Ascending aorta (tissue), 2 donors: ENCODE measurements at places on chromosomes 13 and 19. TPM values are rescaled to one million over a fixed set of nuclear protein-coding genes. Genes with fewer than 3 reads are reported as not detected.

Gene OR7C1
- total RNA-seq = not detected

Gene ZNF506
- total RNA-seq = 22.4 TPM

Gene KIR3DL1
- not detected for total RNA-seq

DNA sequence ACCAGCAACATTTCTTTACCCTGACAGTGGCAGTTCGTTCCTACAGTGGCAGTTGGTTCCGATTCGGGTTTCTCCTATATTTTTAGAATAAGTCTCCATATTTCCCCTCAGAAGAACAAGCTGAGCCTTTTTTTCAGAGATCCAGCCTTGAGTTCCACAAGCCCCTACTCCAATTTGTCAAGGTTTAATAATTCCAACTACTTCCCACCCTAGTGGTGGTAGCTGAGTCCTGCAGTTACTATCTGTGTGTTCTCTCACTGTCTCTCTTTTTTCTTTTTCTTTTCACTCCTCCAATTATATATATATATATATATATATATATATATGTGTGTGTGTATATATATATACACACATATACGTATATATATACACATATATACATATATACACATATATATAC, 1347.3 kb downstream of the PCDH9 start:
- H3K36me3 ChIP-seq = no peaks in the 10 kb centered on the region
- no peak overlapping the region for H3K27ac ChIP-seq
- no peaks in the 10 kb centered on the region for H3K4me1 ChIP-seq
- no peak for DNase-seq
- no peaks in the 10 kb centered on the region for H3K27me3 ChIP-seq
- H3K4me3 ChIP-seq = no peak overlapping the region

DNA sequence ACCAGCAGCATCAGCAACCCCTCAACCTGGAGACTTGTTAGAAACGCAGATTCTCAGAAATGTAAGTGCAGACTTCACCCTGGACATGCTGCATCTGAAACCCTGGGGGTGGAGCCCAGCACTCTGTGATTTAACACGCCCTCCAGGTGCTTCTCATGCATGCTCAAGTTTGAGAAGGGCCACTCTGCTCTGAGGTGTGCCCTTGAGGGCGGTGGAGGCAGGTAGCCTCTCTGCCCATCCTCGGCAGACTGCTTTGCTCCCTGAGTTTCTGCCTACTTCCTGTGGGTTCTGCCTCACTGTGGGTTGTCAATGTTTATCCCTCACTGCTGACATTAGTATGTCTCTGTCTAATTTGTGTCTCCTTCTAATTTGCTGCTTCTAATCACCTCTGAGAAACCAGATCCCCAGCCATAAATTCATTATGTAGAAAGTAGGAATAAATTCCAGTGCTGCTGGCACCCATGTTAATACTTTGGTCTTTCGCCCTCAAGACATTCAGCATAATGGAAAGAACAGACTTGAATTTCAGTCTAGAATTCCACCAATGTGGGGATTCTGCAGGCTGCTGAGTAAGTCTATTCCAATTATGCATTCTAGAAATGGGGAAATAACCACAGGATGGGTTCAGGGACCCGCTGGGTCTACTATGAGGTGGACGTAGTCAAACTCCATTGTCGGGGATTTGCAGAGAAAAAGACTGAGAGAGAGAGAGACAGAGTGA, 51.3 kb upstream of the CYSLTR2 start:
- no peak overlapping the region for H3K27ac ChIP-seq
- H3K27me3 ChIP-seq = no peaks in the 10 kb centered on the region
- no peaks in the 10 kb centered on the region for H3K4me1 ChIP-seq
- H3K36me3 ChIP-seq = no peaks in the 10 kb centered on the region

GRCh38 chr19:18588611-18589379, at the start of gene REX1BD:
TSS of gene REX1BD (plus strand) at chr19:18588798. CDS start at chr19:18588802, 4 bp downstream.
- DNase-seq = no peak
- no peaks in the 10 kb centered on the region for H3K27me3 ChIP-seq
- peaks cover 12% of the 10 kb centered on the region for H3K4me1 ChIP-seq
- peaks cover 8% of the 10 kb centered on the region for H3K36me3 ChIP-seq

- no peak overlapping the region for H3K4me3 ChIP-seq
- no peaks in the 10 kb centered on the region for H3K4me1 ChIP-seq
- no peaks in the 10 kb centered on the region for H3K27me3 ChIP-seq
- H3K36me3 ChIP-seq = no peaks in the 10 kb centered on the region
- no peak for DNase-seq
- H3K27ac ChIP-seq = no peak overlapping the region
Measured at GRCh38 chr13:19810996-19811881, 28.5 kb upstream of the PSPC1 start.

DNA sequence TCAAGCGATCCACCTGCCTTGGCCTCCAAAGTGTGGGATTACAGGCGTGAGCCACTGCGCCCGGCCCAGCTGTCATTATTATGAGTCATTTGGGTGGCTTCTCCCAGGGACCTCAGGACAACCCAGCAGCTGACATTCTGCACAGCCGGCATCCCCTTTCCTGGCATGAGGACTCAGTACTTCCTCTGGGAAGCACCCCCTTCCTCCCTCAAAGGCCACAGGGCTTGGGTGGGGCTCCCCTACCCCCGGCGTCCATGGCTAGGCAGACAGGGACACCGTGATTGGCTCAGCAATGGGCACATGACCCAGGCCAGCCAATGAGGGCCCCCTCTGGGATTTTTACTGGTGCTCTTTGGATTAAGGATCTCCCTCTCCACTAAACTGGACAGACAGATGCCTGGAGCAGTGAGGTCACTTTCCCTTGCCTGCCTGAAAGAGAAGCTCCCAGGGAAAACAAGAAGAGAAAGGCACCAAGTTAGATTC, 6.0 kb downstream of the KANK2 start:
- H3K4me3 ChIP-seq = peak overlapping the region; percentile 67
- H3K27ac ChIP-seq = peak overlapping the region; percentile 83
- DNase-seq = peak; percentile 88
- H3K36me3 ChIP-seq = peaks cover 55% of the 10 kb centered on the region
- H3K27me3 ChIP-seq = no peaks in the 10 kb centered on the region

- H3K36me3 ChIP-seq = peaks cover 21% of the 10 kb centered on the region
- no peak for DNase-seq
- no peak overlapping the region for H3K27ac ChIP-seq
- H3K4me1 ChIP-seq = peaks cover 4% of the 10 kb centered on the region
- H3K4me3 ChIP-seq = no peak overlapping the region
Measured at GRCh38 chr19:13974073-13974472, 21.8 kb downstream of the DCAF15 start.

GRCh38 chr19:13240312-13241022, 90.3 kb downstream of the IER2 start:
- no peaks in the 10 kb centered on the region for H3K27me3 ChIP-seq
- no peak overlapping the region for H3K4me3 ChIP-seq
- H3K27ac ChIP-seq = no peak overlapping the region
